Cerebellar nuclear complex (tissue), 1 donor: ENCODE measurements at places on chromosomes 6 and 20.

DNA sequence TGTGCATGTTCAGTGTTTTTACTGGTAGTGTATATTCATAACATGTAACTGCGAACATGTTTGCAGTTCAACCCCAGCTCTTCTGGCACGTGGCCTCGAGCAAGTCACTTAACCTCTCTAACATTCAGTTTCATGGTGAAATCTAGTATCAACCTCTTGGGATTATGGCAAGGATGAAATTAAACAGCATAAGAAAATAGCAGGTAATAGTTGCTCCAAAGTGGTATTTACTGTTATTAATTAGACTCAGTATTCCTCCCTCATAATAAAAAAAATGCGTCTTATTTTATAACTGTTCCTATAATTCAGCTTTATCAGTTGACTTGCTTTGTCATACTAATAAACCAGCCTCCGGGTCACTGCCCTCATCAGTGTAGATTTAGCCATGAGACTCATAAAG is 15.0 kb downstream of the FAM184A start:
- DNase-seq: no peak

DNA sequence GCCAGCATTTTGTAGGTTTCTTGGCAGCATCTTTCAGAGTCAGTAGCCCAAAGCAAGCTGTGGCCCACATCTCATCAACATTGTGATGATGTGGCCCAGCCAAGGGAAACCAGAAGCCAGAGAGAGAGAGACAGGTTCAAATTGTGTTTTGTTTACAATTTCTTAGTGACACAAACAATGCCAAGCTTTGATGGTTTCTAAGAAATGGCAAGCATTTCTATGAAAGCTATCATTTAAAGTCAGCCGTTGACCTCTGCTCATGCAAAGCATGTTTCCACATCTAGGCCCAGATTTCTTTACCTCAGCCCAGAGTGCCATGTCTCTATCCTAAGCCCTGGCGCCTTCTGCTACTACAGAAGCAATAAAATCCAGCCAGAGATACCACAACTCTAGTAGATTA is 32.9 kb downstream of the GCM1 start:
- DNase-seq: no peak

GRCh38 chr6:71459162-71459561 is 170.6 kb downstream of the OGFRL1 start:
- DNase-seq: no peak

DNA sequence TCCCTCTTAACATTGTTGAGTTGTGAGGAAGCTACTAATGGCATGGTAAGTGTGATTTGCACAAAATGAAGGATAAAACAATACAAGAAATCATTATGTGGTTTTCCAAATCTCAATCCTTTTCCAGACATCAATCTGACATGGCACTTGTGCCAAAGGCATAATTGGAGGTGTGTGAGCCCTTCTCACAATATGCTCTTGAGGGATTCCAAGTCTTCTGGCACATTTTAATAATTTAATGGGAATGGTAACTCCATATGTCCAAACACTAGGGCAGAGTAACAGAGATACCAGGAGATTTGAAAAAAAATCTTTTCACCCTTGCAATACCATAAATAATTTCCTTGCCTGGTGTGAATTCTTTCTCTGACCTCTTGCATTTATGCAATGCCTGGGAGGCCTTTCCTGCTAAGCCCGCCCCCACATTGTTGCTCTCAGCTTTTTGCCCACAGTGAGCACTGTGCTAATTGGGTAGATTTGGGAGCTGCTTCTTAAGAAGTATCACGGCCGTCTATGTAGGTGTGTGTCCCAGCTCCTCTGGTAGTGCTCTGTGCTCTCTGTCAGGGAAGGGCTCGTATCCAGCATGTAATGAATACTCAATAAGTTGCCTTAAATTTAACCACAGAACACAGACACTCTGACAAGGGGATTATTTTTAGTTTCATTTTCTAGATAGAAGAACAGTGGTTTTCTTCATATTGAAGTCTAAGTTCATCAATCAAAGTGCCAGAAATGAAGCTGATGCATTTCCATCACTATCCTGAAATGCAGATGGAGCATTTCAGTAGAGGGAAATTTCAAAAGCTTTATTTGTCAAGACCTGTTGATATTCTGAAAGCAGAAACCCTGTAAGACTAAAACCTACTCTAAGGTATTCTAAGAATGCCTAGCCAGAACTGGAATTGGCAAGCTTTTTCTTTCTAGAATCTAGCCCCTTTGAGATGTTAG is 54.4 kb upstream of the CEP85L start:
- no peak for DNase-seq

- DNase-seq: no peak
These were observed 43.1 kb downstream of the SYNJ2 start for GRCh38 chr6:158024566-158025297.

- no peak for DNase-seq
These were observed 110.6 kb upstream of the PTPN1 start for GRCh38 chr20:50399555-50399916.

GRCh38 chr6:71929047-71929446 is 42.7 kb downstream of the RIMS1 start:
- no peak for DNase-seq

DNA sequence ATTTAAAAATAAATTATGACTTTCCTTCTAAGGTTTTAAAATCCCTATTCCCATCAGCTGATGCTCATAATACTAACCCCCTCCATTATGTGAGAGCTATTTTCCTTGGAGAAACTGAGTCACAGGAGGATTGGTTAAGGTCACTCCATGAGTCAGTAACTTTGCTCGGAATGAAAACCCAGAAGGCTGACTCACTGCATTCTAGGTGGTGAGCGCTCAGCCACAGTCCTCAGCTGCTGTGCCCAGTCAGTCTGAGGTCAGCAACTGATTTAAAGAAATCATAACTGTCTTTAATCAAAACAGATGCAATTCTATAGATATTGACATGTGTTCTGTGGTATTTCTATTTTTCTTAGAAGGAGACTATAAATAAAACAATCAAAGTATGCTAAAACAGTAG is 359.2 kb downstream of the GJA1 start:
- DNase-seq: no peak

DNA sequence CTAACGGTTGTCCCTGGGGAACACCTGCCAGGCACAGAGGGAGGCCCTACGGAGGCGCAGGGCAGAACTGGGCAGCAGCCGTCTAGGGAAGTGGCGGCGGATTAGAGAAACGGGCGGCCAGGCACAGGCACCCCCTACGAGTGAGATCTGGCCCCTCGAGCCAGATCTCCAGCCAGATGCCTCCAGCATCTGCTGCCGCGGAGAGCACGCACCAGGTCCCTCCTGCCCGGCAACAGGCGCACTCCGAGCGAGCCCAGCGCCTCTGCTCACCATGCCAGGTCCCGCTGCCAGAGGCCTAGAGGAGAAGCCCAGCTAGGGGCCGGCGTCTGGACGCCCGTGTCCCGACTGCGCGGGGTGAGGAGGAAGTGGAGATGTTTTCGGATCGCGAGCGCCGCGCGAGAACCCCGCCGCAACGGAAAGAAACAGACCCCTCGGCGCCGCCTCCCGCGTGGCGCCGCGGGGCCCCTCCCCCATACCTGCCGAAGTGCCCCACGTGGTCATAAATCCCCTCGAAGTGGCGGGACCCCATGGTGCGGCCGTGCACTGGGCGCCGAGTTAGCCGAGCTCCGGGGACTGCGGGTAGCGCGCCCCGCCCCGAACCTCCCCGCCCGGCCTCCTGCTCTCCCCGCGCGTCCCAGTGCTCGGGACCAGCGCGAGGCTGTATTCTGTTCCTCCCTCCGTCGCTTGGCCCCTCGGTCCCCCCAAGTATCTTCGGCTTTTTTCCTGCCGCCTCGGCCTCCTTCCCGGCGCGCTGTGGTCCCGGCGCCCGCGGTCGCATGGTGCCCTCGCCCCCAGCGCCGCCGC is at the start of gene SLC22A16:
Gene SLC22A16 (minus strand): TSS at position 568 of the 804 bp plus-strand sequence. CDS start 39 bp downstream, at position 529.
- DNase-seq: no peak

GRCh38 chr6:102848796-102849195 is 1455.3 kb downstream of the GRIK2 start:
- DNase-seq: no peak

GRCh38 chr6:128499079-128499731 is 21.2 kb downstream of the PTPRK start:
- DNase-seq: no peak

GRCh38 chr6:119978274-119978889 is 628.8 kb upstream of the MAN1A1 start:
- no peak for DNase-seq

DNA sequence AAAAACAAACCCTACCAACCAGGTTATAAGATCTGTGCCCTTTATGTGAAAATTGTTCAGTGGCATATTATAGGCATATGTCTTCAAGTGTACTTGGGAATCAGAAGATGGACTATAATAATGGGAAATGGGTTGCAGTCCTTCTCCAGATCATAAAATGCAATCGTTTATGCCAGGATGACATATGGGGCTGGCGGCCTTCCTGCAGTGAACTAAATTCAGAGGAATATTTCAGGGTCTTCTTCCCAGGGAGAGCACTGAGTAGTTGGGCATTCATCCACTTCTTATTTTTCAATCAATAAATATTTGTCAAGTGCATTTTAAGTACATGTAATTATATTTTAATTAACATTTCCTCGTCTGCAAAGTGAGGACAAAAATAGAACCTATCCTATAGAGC is 176.2 kb upstream of the CNR1 start:
- no peak for DNase-seq

- DNase-seq: no peak
These were observed 4.6 kb downstream of the DTNBP1 start for GRCh38 chr6:15658181-15658744.

DNA sequence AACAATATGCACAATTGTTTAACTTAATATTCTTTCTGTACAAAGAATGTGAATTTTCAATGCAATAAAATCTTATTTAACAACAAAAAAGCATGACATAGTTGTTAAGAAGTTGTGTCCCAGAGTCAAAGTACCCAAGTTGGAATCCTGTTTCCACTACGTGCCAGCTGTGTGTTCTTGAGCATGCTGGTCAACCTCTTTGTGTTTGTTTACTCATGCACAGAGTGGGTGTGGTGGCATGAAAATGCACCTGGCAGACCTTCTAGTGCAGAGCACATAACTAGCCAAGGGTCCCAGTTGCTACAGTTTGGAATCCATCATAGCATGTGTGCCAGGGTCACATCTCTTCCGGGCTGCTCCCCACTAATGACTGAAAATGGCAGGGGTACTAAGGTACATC is 24.7 kb upstream of the MOCS1 start:
- DNase-seq: no peak

DNA sequence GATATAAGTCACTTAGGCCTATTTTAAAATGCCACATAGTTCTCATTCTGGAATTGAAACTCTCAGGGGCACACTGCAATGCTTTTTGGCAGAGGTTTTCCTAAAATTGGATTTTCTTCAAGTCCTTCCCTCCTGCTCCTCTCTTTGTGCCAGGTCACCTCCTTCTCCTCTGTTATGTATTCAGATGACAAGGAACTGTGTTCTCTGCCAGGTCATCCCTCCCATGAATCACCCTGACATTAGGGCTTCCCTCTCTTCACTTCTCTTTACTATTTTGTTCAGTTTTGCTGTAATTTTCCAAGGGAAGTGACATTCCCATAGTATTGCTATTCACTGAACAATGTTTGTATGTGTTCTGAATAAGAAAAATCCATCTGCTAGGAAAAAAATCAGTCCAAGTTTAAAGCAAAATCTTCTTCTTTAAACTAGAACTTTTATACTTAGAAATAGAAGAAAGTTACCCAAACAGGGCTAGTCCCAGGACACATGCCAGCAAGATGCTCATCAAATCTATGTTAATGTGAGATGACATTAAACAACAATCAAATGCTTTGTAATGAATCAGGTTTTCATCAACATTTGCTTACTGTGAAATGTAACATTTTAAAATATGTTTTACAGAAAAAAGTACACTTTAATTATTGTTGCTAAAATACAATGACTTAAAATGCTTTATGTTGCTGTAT is 461.1 kb downstream of the MMUT start:
- DNase-seq: peak; percentile 65

GRCh38 chr20:38811769-38812168 is 6.3 kb downstream of the PPP1R16B start:
- no peak for DNase-seq

DNA sequence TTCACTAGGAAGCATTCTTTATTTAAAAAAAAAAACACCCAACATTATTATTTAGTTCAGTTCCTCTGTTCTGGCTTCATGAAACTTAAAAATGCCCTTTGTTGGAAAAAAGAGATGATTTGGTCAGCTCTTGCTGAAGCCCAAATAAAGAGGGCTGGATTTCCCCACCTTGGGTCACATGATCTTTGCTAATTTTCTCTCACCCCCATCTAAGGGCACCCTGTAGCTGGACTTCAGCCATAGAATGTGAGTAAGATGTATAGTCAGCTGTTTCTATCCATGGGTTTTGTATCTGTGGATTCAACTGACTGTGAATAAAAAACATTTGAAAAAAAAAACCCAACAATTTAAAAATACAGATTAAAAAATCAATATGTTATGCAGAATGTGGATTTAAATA is 213.9 kb upstream of the SULF2 start:
- no peak for DNase-seq

DNA sequence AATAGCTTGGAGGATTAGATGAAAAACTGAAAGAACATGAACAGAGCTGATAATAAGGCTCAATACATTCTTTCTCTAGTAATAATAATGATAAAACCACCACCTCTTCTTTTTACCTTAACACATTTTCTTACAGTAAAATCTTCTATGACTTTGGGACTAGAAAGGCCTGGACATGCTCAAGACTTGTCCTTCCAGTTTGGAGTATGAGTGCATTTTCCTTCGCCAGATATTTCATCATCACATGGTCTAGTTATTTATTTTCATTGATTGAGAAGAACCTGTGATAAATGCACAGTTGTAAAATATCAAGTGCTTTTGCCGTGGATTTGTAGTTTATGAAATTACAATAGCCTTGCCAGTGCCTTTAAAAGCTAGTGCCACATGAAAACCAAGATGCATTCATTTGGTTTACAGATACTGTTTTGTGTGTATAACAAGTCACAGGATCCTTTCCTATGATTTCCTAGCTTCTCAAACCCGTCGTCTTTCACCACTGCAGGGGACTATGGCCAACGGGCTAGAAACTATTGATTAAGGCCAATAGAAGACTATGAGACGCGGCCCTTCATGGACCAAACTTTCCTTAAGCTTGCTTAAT is 200.2 kb upstream of the ZNF217 start:
- no peak for DNase-seq

DNA sequence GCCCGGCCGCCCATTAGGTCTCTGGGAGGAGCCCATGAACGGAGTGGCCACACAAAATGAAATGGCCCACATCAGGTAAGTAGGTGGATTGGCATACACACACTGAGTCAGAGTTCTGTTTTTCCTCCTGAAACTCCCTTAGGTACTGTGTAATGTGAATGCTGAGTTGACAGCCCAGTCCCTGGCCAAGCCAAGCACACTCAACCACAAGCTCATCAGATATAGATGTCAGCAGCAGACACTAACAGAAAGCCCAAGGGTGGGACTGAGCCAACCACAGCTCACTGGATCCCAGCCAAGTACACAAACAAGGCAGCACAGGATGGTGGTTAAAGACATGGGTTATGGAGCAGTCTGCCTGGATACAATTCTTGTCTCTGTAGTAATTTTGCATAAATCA is 403.4 kb downstream of the GJA1 start:
- DNase-seq: no peak
